ENCODE measurements at places on chromosomes 6 and 20. TPM values are rescaled to one million over a fixed set of nuclear protein-coding genes. Genes with fewer than 3 reads are reported as not detected.

OPRM1 gene
- total RNA-seq, result not detected

- DNase-seq, result no peak
- H3K4me3 ChIP-seq, result no peak overlapping the region
- no peaks in the 10 kb centered on the region for H3K27me3 ChIP-seq
- H3K27ac ChIP-seq, result peak overlapping the region; percentile 40
Measured at GRCh38 chr6:105793130-105793529, 293.0 kb upstream of the PRDM1 start.

RIPOR3 gene
- 1.3 TPM for total RNA-seq

DNA sequence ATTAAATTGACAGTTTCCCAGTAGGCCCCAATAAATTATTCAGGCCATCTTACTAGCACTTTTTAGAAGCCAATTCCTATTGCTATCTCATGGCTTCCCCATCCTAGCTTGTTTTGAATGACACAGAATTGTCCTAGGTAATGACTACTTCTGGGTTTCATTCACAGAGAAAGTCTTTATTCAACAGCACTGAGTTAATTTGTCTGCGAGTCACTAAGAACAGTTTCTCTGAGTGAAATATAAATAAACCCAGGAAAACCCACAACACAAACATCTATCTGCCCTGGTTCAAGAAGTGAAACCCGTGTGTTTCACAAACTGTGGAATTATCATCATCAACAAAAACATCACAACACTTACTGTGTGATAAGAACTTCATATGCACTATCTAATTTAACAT lies 1366.8 kb downstream of the EPHA7 start:
- H3K27ac ChIP-seq, result no peak overlapping the region
- no peaks in the 10 kb centered on the region for H3K27me3 ChIP-seq
- H3K4me3 ChIP-seq, result no peak overlapping the region
- no peaks in the 10 kb centered on the region for H3K36me3 ChIP-seq
- no peaks in the 10 kb centered on the region for H3K4me1 ChIP-seq

- H3K4me3 ChIP-seq, result no peak overlapping the region
- no peaks in the 10 kb centered on the region for H3K4me1 ChIP-seq
- no peaks in the 10 kb centered on the region for H3K36me3 ChIP-seq
- H3K27ac ChIP-seq, result no peak overlapping the region
- no peaks in the 10 kb centered on the region for H3K27me3 ChIP-seq
Measured at GRCh38 chr6:163128324-163128723, 286.2 kb upstream of the QKI start.

DNA sequence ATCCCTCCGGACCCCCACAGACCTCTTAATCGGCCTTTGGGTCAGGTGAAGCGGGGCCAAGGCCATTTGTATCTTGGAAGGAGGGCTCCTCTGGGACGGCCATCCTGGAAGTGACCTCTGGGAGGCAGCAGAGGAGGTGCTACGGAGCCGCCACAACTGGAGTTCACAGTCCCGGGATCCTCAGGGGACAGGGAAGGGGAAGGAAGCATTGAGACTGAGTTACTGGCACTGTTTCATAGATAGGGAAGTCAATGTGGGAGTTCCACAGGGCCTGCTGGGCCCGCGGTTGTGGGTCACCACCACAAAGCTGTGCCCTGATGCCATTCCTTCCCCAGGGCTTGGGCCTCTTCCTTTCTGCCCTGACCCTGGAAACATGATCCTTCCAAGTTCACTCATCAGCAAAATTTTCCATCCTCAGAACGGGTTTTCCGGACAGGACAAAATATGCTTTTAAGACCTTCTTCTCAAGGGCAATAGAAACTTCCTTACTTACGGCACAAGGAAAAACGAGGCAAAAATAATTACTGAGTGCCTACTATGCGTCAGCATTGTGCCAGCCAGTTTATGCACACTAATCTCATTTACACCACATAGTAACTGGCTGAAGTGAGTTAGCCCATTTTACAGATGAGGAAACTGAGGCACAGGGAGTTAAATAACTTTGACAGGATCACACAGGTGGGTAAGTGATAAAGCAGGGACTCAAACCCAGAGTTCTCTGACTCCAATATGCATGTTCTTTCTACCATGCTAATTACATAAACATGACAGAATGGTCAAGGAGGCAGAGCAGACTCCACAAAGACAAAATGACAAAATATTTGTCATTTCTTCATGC lies 143.8 kb downstream of the UNC5CL start:
- no peaks in the 10 kb centered on the region for H3K4me1 ChIP-seq
- H3K27ac ChIP-seq, result no peak overlapping the region
- no peak overlapping the region for H3K4me3 ChIP-seq

- no peaks in the 10 kb centered on the region for H3K27me3 ChIP-seq
- DNase-seq, result no peak
- peaks cover 55% of the 10 kb centered on the region for H3K36me3 ChIP-seq
- H3K4me1 ChIP-seq, result no peaks in the 10 kb centered on the region
- no peak overlapping the region for H3K27ac ChIP-seq
Measured at GRCh38 chr20:2460752-2461424, 9.7 kb downstream of the SNRPB start.

DNA sequence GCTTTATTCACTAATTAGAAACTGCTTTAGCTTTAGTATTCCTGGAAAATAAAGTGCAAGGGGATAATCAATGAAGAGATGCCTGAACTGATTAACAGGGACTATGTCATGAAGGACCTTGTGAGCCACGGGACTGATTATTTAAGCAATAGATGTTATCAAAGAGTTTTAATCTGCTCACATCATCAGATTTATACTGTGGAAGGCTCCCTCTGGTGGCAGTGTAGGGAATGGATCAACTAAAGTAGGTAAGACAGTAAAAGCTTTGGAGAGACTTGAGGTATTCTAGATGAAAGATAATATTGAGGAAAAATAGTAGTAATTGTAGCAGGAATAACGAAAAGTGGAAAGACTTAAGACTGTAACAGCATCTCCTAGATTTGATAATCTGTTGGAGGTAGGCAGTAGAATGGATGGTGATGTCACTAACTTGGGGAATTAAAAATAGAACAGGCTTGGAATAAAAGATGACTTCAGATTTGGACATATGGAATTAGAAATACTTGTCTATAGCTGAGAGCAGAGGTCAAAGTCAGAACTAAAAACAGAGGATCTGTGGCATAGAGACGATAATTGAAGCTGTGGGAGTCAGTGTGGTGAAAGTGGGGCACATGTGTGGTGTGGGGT lies 80.3 kb upstream of the HTR1E start:
- no peak for DNase-seq
- H3K27me3 ChIP-seq, result no peaks in the 10 kb centered on the region

LTA gene
- not detected for total RNA-seq

DNA sequence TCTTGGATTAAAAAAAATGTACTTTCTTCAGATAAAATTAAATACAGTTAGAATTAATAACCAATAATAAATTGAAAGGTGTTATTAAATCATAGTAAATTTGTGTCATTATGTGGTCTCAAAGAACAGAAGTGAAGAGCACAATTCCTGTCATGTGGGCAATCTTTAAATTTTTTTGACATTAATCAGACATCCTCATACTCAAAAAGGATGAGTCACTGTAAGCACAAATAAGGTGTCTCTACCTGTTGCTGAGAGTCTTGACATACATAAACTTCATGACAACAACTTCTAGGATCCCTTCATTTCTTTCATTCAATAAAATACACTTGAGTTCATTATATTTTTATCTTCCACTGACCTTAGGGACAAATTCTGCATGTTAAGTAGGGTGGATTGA lies 76.1 kb downstream of the SLC22A3 start:
- no peak overlapping the region for H3K27ac ChIP-seq
- no peak overlapping the region for H3K4me3 ChIP-seq

DNA sequence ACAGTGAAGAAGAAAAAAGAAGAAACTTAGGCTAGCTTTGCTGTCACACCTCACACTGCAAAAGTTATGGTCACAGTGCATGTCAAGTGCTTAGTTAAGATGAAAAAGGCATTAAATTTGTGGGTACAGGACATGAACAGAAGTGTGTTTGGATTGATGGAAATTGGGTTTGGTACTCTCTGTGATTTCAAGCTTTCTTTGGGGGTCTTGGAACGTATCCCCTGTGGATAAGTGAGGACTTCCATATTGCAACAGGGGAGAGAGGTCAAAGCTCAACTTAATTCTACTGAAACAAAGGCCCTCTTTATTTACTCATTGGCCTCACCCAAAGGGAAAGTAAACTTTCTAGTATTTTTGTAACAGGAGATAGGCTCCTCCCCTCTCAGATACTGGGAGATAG lies 138.3 kb upstream of the FUT9 start:
- no peaks in the 10 kb centered on the region for H3K36me3 ChIP-seq
- no peak for DNase-seq
- H3K4me3 ChIP-seq, result no peak overlapping the region
- H3K27ac ChIP-seq, result no peak overlapping the region
- H3K27me3 ChIP-seq, result no peaks in the 10 kb centered on the region

- DNase-seq, result peak; percentile 8
- H3K4me1 ChIP-seq, result peaks cover 20% of the 10 kb centered on the region
- H3K4me3 ChIP-seq, result peak overlapping the region; percentile 82
- no peaks in the 10 kb centered on the region for H3K36me3 ChIP-seq
- peaks cover 8% of the 10 kb centered on the region for H3K27me3 ChIP-seq
- peak overlapping the region; percentile 95 for H3K27ac ChIP-seq
Measured at GRCh38 chr6:17987697-17988421, 424 bp upstream of the KIF13A start.

- no peak overlapping the region for H3K4me3 ChIP-seq
- H3K27ac ChIP-seq, result no peak overlapping the region
- H3K27me3 ChIP-seq, result no peaks in the 10 kb centered on the region
- no peaks in the 10 kb centered on the region for H3K36me3 ChIP-seq
- H3K4me1 ChIP-seq, result no peaks in the 10 kb centered on the region
Measured at GRCh38 chr6:81608776-81609175, 143.7 kb downstream of the TENT5A start.

DNA sequence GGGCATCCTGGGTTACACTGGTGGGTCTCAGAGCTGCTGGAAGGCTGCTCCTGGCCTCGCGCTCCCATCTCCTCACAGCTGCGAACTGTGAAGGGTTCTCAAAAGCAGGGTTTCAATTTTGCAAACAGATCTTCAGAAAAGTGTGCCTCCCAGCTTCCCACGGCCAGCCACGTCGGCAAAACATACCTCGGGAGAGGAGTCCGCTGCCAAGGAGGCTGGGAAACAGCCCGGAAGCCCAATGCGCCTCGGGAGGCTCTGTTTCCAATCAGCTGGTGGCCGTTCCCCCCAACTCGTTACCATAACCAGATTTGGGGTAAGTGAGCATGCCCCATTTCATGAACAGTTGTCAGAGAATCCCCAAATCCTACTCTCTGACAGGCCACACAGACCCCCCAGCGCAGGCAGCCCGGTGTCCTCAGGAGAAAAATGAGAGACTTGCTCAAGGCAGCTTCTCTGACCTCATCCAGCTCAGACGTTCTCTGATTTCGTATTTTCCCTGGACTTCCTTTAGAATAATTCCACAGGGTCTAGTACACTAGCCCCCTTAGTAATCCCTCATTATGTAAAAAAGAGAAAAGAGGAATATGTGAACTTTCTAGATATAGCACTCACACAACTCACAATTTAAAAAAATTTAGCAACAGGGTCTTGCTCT lies 98.4 kb downstream of the SNX5 start:
- no peak overlapping the region for H3K27ac ChIP-seq
- no peak overlapping the region for H3K4me3 ChIP-seq
- DNase-seq, result no peak
- H3K4me1 ChIP-seq, result peaks cover 17% of the 10 kb centered on the region
- H3K36me3 ChIP-seq, result no peaks in the 10 kb centered on the region

- H3K4me3 ChIP-seq, result no peak overlapping the region
- no peaks in the 10 kb centered on the region for H3K36me3 ChIP-seq
- no peaks in the 10 kb centered on the region for H3K27me3 ChIP-seq
- no peak for DNase-seq
Measured at GRCh38 chr6:38588631-38589366, 50.9 kb downstream of the BTBD9 start.

FAM83B gene
- total RNA-seq, result 58.6 TPM

- no peak for DNase-seq
- no peak overlapping the region for H3K27ac ChIP-seq
- peaks cover 6% of the 10 kb centered on the region for H3K4me1 ChIP-seq
- no peaks in the 10 kb centered on the region for H3K36me3 ChIP-seq
- H3K27me3 ChIP-seq, result no peaks in the 10 kb centered on the region
Measured at GRCh38 chr20:31868853-31869672, 1.3 kb downstream of the DUSP15 start.

GRCh38 chr20:23653400-23653938 lies 15.7 kb upstream of the CST3 start:
- H3K27ac ChIP-seq, result peak overlapping the region; percentile 75
- H3K36me3 ChIP-seq, result no peaks in the 10 kb centered on the region
- no peak for DNase-seq
- no peaks in the 10 kb centered on the region for H3K27me3 ChIP-seq

FAM229B gene
- 7.4 TPM for total RNA-seq

FAM209A gene
- not detected for total RNA-seq
